ENCODE measurements at places on chromosomes 13 and 19.

GRCh38 chr19:44747739-44748425 lies 626 bp upstream of the BCL3 start:
- DNase-seq = peak; percentile 65

GRCh38 chr13:58313219-58313618 lies 681.7 kb downstream of the PCDH17 start:
- no peak for DNase-seq

DNA sequence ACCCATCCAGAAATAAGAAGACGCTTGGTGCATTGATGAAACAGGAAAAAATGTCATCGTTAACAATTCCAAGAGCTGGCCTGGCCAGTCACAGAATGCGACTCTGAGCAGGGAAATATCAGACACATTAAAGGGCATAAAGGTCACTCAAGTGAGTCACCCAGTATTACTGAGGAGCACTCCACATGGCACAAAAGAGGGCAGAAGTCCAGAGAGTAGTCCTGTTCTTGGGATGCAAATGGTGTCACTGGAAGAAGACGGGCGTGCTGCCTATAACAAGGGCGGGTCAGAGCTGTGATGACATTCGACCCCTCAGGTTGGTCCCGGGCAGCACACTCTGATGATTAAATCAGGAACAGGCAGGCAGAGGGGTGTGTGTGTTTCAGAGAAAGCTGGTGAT lies 720.3 kb downstream of the UQCRFS1 start:
- DNase-seq = no peak

DNA sequence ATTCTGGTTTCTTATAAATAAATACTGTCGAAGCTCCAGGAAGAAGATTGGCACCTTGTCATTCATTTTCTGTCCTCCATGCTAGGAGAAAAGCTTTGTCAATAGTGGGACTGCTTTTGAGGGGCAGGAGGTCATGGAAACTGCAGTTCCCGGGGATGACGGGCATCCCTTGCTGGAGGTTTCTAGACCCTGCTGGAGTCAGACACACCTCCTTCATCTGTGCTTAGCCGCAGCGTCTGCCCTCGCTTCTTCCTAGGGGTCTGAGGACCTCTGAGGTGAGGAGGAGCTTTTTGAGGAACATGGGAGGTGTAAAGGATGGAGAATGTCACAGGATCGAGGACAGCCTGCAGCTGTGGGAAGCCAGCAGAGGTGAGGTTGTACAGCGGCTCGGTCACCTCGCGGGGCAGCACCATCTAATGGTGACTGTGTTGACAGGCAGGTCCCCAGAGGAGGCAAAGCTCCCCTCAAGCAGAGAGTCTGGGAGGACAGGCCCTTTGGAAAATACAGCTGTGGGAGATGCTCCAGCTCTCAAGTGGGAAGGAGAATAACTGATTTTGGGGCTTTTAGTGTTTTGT lies 172.7 kb upstream of the RNF113B start:
- DNase-seq = no peak

DNA sequence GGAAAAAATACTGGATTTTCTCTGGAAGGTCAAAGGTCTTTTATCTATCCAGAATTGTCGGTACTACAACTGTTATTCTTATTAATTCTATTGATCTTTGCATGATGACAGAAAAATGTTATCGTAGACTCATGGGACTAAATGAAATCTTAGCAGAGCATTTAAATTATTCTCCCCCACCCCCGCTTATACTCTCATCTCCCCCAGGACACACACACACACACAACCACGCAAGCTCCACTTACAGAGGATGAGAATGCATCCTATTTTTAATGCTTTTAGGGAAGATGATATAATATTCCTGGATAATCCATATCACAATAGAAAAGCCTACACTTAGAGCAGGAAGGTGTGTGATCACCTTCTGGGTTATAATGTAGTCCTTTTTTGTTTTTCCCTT lies 91.9 kb upstream of the STARD13 start:
- no peak for DNase-seq

DNA sequence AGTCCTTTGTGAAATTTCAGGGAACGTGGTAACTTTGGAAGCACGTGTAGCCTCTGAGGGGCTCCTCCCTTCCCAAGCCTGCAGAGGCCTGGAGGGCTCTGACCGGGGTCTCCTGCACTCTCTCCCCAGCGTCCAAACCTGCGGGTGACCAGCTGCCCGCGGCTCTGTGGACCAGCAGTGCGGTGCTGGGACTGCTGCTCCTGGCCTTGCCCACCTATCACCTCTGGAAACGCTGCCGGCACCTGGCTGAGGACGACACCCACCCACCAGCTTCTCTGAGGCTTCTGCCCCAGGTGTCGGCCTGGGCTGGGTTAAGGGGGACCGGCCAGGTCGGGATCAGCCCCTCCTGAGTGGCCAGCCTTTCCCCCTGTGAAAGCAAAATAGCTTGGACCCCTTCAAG lies 2.7 kb upstream of the TPGS1 start:
- DNase-seq = no peak

- DNase-seq = peak; percentile 82
Observed at GRCh38 chr19:7506385-7507328, 9.2 kb upstream of the ZNF358 start.

DNA sequence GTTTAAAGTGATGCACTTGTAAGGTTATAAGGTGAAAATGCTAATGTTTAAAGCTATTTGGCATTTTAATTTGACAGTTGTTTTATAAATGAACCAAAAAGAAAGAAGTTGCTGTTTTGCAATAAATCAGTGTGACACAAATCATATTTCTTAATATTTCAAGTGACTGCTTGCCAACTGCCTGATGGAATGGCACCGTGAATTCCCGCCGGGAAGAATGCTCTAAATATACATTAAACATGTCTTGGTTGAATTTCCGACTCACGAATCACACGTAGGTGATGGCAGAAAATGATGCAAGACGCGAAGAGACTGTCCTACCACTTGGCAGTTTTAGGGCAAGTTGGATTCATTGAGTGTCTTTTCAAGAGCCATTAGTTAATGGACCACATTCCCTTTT lies 3.1 kb upstream of the GJB2 start:
- no peak for DNase-seq

GRCh38 chr19:58154679-58155648 lies 4.4 kb upstream of the ZNF329 start:
- peak; percentile 93 for DNase-seq

DNA sequence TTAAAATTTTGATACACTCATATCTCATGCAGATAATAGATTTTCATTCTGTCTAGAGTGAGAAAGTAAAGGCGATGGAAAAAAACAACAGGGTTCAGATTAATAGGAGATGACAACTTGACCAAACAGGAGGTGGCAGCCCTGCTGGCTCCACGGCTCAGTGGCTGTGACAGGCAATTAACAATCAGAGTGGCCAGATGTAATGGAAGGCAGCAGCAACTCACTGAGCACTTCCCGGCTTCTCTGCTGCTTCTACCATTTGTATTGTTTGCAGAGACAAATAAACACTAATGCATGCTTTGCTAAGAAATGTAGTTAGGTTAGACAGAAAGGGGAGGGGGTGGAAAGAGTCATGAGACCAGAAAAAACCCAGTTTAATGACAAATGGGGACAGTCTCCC lies 473.0 kb upstream of the SLC10A2 start:
- no peak for DNase-seq

GRCh38 chr19:46365561-46365960 lies 18.7 kb downstream of the PPP5C start:
- no peak for DNase-seq

DNA sequence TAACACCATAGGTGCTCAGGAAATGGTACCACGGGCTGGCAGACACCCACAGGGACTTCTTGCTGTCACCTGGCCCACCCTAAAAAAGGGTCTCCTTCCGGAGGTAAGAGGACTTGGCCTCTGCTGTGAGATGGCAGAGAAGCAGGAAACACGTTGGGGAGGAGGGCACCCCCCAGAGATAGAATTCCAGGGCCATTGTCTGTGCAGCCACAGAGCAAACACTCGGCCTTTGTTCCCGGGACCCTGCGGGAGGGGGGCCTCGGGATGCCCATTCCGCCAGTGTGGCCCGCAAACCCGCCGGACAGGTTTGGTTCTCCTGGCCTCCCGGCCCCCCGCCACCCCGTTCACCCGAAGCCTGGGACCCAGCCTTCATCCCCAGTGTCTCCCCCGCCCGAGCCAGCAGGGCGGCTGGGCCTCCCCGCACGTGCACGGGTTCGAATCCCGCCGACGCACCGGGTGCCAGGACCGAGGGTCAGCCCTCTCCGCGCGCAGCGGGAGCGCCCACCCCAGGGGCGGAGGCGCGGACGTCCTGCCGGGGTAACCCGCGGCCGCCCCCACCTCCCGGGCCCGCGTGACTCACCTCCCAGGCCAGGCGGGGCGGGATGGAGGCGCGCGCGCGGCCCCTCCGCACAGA lies 714 bp downstream of the PLPP2 start:
- DNase-seq = no peak

DNA sequence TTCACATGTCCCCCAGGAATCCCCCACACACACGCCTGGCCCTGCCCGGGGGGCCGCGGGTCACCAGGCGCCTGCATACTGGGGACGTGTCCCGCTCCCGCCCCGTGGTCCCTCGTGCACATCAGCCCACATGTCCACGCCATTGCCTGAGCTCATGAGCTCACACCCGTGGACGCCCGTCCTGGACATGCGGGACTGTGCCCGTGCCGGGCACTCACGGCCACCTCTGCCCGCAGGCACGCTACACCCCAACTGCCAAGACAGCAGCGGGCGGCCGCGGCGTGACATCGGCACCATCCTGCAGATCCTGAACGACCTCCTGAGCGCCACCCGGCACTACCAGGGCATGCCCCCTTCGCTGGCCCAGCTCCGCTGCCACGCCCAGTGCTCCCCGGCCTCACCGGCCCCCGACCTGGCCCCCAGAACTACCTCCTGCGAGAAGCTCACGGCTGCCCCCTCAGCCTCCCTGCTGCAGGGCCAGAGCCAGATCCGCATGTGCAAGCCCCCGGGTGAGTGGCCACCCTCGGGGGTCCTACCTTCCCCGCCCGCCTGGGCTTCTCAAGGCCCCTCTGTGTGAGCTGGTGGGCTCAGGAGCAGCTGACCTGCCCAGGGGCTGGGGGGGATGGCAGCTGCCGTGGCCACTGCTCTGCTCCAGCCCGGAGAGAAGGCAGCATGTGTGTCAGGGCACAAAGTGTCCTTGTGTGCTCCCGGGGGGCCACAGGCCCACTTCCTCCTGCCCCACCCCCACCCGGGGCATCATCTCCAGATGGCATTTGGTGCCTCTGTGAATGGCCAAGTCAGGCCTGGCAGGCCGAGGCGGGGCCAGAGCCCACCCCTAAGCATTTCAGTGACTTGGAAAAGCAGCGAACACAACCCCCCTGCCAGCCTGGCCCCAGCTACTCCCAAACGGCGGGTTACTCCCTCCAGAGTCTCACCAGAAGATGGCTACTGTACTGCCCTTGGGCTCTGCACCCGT lies 7.1 kb downstream of the MIDN start:
- no peak for DNase-seq

- no peak for DNase-seq
Observed at GRCh38 chr13:22000191-22000590, 329.3 kb downstream of the FGF9 start.

GRCh38 chr19:46726971-46727501 lies 10.1 kb upstream of the PRKD2 start:
- DNase-seq = no peak

DNA sequence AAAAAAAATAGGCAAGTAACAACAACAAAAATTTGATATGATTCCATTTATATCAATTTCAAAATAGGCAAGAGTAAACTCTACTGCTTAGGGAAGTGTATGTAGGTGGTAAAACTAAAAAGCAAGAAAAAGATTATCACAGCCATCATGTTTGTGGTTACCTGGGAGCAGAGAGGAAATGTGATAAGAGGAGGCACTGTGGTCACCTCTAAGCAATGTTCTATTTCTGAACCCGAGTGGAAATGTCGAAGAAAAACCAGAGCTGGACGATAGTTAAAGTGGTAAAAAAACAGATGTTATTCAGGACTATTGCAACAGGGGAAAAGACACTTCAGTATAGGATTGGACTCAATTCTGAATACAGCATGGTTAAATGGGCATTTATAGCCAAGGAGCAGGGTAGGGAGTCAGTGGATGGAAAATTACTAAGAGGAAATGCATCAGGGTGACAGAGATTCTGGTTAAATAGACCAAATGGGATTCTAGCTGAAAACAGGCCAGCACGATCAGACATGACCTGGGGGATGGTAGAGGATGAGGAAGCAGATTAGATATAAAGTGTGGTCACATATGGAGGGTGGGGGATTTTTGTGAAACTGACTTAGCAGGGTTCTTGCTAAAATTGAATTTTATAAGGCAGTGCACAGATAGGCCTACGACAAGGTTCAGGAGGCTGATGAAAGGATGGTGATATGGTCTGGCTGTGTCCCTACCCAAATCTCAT lies 6.0 kb upstream of the TEX30 start:
- DNase-seq = no peak

- no peak for DNase-seq
Observed at GRCh38 chr13:22536851-22537250, 643.9 kb upstream of the SGCG start.

GRCh38 chr13:39335721-39336120 lies 267.3 kb downstream of the LHFPL6 start:
- no peak for DNase-seq

- DNase-seq = peak; percentile 64
Observed at GRCh38 chr13:78121459-78122348, 203.1 kb upstream of the EDNRB start.

DNA sequence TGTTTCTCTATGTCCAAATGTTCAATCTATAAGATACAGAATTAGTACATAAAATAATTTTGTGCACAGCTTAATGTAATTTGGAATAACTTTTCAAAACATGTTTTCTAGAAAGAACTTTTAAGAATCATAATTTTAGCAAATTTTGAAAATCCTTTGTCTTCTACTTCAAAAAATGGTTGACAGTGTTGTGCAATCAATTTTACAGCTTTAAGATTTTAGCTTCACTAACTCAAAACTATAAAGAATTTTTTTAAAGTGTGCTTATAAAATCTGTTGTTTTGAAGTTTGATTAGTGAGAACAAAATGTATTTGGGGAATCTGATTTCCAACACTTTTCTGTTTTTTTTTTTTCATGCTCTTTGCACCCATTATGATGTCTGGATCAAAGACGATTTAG lies 12.7 kb upstream of the SPACA6 start:
- DNase-seq = no peak

GRCh38 chr13:110662777-110663443 lies 43.0 kb downstream of the CARS2 start:
- no peak for DNase-seq

DNA sequence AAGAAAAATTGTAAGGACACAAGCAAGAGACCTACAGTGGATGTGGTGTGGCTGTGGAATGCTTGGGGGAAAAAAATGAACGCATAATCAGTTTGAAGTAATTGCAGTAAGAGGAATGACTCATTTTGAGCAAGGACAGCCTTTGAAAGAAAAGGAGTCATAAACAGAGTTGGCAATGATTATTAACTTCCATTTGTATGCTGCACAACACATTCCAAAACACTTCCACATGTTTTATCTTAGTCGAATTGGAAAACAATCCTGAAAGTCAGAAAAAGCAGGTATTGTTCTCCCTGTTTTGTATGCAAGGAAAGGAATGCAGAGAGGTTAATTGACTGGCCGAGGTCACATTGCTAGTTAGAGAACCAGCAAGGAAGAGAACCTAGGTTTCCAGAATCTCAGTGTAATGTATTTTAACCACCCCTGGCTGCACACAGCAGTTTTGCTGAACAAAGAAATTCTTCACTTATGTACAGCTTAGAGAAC lies 630.0 kb upstream of the MIR17HG start:
- DNase-seq = peak; percentile 91
